Substantia nigra (tissue), 51 donors: ENCODE measurements at places on chromosomes 7 and 10.

- no peak for DNase-seq
Measured at GRCh38 chr10:60916025-60916424, 28.0 kb downstream of the RHOBTB1 start.

DNA sequence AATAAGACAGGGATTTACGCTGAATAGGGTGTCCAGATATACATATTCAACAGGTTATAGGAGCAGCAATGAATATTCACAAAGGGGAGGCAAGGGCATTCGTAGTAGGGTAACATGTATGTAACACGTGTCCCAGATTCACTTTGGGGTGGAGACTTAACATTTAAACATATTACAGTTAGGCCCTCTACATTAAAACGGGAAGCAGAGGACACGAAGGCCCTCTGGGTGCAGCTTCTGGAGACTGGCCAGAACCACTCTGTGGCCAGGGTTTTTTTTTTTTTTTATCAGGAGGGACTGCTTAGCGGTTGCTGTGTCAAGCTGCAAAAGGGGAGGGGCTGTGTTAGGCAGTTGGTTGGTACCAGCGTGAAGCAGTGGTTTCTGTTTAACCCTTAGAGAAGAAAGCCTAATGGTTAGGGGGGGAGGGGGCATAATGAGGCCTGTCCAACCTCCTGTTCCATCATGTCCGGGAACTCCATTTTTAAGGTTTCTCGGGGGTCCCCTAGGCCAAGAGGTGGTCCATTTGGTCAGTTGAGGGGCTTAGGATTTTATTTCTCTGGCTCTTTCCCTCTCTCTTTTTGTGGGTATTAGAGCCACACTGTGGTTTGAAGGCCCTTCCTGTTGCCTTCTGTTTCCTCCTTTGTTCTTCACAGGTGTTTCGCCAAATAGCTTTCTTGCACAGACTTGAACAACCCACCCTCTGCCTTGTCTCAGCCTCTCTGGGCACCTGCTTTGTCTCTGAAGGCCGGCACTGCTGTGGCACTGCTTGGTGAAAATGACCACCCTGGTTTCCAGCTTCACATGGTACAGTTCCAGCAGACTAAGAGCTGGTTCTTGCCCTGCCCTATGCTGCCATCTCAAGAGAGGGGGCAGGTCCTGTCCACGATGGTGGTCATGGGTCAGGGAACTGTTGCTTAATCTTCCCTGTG, 26.4 kb downstream of the PRF1 start:
- DNase-seq, result no peak

- DNase-seq, result no peak
Measured at GRCh38 chr10:70272925-70273316, 10.9 kb downstream of the NPFFR1 start.

- no peak for DNase-seq
Measured at GRCh38 chr10:79346012-79346340, 1.3 kb upstream of the PPIF start.

GRCh38 chr10:22628309-22628708, 86.1 kb downstream of the PIP4K2A start:
- no peak for DNase-seq

- DNase-seq, result no peak
Measured at GRCh38 chr7:157569967-157570366, 233.2 kb downstream of the DNAJB6 start.

DNA sequence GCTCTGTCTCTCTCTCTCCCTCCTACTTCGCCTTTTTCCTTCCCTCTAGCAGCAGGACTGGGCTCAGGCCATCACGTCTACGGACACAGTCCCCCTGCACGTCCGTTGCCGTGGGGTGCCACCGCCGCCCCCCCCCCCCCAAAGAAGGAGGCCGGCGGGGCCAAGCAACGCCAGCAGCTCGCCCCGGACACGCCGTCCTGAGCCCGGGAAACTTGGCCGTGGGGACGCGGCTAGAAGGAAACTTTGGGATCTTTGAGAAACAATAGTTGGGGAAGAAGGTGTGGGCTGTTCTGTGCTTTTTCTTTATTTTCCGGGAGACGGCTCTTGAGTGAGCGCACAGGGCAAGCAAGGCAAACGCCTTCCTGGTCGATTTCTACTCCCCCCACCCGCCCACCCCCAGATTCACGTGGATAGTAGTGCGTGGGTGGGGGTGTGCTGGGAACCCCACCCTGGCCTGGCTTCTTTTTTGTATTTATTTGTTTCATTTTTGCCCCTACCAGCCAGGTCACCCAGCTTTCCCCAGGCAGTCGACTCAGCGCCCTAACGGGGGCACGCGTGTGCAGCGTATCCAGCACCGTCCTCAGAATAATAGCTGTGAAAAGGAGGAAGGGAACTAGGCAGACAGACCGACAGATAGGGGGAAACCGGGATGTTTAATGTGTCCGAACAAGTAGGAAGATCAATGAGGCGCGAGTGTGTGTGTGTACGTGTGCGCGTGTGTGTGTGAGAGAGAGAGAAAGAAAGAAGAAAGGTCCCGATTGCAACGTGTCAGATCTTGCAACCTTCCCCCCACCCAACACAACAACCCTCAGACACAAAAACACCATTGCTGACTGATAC, 1.4 kb downstream of the MXI1 start:
- DNase-seq, result peak; percentile 74

DNA sequence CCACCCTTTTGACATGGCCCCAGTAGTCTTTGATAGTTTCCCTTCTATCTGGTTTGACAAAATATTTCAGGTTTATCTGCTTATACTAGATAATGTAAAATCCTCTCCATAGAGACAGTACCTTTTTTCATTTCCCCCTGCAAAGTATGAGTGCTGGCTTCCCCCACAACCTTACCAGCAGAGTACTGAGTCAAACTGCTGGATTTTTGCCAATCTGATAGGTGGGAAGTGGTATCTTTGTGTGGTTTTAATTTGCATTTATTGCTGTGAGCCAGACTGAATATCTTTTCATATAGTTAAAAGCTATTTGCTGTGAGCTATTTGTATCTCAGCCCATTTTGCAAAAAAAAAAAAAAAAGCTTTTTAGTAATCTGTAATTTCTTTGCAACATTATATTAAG, 32.1 kb upstream of the HECTD2 start:
- DNase-seq, result no peak

DNA sequence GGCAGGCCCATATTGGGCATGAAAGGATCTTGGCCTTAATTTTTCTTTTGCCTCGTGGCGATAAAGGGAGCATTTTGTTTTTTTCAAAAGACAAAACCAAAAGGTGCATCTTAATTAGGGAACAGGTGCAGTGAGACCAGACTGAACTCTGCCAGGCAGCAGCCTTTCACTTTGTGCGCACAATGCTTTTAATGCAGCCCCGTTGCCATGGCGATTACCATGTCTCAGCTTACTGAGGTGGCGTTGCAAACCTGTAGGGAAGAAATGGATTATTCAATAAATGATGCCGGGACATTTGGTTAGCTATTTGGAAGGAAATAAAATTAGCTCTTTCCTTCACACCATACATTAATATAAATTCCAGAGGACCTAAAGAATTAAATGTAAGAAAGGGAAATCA, 61.9 kb downstream of the MYL10 start:
- DNase-seq, result no peak

DNA sequence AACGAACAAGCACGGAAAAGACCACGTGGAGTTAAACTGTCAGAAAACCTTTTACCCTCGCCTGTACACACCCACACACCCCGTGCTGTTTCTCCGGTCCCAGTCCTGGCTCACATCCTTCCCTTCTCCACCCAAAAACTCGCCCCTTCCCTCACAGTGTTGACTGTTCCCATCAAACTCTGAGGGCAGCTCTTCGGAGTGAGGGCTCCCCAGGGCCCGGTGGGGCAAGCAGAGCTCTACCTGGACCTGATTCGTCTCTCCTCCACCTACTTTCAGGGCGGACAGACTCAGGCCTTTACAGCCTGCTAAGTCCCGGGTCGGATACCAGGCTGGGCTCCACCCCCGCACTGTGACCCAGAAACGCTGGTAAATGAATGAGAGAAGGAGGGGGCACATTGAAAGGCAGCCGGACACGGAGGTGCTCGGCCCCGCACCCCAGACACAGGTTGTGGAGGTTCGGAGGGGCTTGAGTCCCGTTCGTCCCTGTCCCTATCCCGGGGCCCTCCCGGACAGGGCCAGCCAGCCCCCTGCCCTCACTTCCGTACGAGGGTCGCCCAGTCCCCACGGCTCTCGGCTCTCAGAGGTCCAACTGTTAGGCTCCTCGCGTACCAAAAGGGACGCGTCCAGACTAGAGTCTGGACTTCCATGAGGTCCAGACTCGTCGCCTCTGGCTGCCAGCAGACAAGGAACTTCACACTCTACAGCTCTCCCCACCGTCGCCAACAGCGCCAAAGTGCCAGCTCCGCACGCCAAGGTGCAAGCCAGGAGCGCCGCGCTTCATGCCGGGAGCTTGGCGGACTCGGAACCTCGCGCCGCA, 31.7 kb upstream of the ASL start:
- peak; percentile 18 for DNase-seq

DNA sequence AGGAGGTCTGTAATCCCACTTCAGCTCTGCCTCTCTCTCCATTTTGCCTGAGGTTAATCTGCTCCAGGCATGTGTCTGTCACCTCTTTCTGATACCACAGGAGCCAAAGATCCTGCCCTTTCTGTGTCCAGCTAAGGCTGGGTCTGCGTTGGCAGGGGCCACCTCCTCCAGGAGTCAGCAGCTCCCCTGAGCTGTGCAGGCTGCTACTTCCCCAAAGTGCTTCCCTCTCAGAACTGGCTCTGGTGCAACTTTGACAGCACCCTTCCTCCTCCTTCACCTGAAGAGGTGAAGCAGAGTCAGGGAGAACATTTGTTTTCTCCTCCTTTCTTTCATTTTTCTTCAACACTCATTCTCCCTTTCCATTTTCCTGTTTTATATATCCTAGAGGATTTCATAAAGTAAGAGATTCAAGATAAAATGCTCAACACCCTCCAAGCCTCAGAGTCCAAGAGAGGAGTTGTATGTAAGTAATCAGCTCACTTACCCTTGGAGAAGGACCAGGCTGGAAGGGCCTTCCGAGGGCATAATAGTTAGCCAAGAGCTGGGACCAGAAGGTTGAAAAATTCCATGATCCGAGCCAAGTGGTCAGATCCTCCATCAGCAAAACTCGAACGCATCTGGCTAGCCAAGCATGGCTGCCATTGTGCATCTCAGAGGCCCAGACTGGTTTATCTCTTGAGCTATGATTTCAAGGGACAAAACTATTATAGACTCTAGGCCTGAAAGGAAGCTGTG, 257.3 kb downstream of the PTEN start:
- no peak for DNase-seq

- DNase-seq, result no peak
Measured at GRCh38 chr10:44898665-44899064, 12.5 kb upstream of the TMEM72 start.

DNA sequence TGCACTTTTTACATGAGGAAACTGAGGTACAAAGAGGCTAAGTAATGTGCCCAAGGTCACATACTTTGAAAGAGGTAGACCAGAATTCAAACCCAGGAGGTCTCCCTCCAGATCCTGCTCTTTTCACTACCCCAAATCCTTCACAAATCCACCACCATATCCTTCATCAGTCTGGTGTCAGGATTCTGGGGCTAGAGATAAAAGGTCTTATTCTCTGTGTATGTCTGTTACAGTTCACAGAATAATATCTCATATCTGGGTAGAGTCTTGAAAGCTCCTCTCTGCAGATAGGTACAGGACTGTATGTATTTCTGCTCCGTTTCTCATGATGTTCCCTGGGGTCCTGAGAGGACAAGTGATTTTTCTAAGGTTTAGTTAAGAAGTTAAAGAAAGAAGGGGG, 4.9 kb downstream of the PIK3CG start:
- DNase-seq, result no peak

DNA sequence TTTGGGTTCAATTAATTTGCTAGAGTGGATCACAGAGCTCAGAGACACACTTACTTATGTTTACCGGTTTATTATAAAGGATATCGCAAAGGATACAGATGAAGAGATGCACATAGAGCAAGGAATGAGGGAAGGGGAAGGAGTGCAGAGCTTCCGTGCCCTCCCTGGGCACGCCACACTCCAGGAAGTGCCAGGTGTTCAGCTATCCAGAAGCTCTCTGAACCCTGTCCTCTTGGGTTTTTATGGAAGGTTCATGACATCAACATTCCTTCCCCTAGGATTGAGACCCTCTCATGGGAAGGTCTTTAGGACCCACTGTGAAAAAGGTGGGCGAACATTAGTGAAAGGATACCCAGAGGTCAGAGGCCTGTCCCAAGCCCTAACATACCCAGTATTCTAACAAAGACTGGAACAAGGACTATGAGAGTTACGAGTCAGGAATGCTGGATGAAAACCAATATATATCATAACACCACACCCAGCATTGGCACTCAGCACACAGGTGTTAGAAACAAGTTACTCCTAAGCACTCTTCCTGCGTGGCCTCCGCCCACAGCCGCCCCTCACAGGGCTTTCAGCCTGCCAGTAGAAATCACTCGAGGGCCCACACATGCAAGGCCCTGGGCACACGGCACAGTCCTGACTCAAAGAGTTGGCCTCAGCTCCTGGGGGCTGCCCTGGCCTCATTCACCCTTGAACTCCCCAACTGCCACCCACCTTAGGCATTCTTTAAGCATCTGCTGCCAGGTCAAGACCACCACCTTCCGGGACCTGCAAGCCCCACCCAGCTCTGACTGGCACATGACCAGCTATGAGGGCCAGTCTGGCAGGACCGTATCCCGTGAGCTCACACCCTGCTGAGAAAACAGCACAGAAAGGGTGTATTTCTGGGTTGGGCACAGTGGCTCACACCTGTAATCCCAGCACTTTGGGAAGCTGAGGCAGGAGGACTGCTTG, 5.6 kb upstream of the AIFM2 start:
- DNase-seq, result no peak
